IPS DF 6.9 (cell line): ENCODE measurements at places on chromosomes 7 and 10.

GRCh38 chr10:80460399-80461207 is 6.5 kb downstream of the TSPAN14 start:
- no peaks in the 10 kb centered on the region for H3K36me3 ChIP-seq
- no peak for DNase-seq
- H3K27ac ChIP-seq, result no peak overlapping the region
- H3K27me3 ChIP-seq, result no peaks in the 10 kb centered on the region
- H3K4me3 ChIP-seq, result no peak overlapping the region
- peaks cover 32% of the 10 kb centered on the region for H3K4me1 ChIP-seq

DNA sequence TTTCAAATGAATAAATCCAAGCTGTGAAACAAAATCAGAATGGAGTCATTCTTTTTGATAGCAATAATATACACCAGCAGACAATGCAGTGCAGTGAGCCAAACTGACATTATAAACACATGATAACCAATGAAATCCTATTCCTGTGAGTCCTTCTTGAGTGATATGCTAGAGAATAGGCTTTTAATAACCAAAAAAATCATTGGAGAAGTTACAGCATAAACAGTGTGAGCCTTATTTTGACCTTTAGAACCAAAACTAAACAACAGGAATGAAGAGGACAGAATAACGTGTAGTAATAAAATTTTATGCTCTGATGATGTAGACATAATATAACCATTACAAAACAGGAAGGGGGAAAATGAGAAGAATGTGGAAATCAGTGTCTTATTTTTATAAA is 8.7 kb downstream of the HUS1 start:
- no peak for DNase-seq
- no peak overlapping the region for H3K4me3 ChIP-seq
- H3K27ac ChIP-seq, result no peak overlapping the region

GRCh38 chr10:106609470-106610266 is 554.8 kb downstream of the SORCS1 start:
- DNase-seq, result no peak
- H3K4me3 ChIP-seq, result no peak overlapping the region
- no peaks in the 10 kb centered on the region for H3K4me1 ChIP-seq
- peaks cover 7% of the 10 kb centered on the region; the same call in 1 of the 2 replicates for H3K27me3 ChIP-seq
- H3K36me3 ChIP-seq, result no peaks in the 10 kb centered on the region

GRCh38 chr7:87831097-87831496 is 45.1 kb downstream of the SLC25A40 start:
- H3K4me1 ChIP-seq, result no peaks in the 10 kb centered on the region
- H3K36me3 ChIP-seq, result no peaks in the 10 kb centered on the region
- H3K27me3 ChIP-seq, result no peaks in the 10 kb centered on the region
- DNase-seq, result no peak

DNA sequence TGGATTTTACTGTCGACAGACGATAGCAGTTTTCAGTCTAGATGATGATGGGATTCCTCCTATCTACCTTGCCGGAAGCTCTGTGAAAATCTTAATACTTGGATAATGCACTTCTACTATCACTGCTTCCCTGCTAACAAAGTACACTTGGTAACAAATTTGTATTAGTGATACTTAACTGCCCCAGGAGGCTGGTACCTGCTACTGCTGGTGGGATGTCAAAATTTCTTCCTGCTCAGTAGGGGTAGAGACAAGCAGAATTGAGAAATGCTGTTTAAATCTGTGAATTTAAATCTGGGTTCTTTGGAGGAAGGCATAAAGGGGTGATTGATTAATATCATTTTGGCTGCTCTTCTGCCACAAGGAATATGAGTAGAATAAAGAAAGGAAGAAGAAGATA is 99.8 kb upstream of the STRIP2 start:
- H3K4me3 ChIP-seq, result no peak overlapping the region
- H3K36me3 ChIP-seq, result no peaks in the 10 kb centered on the region; the same call in 1 of the 2 replicates
- H3K27me3 ChIP-seq, result 0 out of 2 replicates have a peak, but pooled peaks cover 2% of the 10 kb centered on the region
- no peak overlapping the region for H3K27ac ChIP-seq

DNA sequence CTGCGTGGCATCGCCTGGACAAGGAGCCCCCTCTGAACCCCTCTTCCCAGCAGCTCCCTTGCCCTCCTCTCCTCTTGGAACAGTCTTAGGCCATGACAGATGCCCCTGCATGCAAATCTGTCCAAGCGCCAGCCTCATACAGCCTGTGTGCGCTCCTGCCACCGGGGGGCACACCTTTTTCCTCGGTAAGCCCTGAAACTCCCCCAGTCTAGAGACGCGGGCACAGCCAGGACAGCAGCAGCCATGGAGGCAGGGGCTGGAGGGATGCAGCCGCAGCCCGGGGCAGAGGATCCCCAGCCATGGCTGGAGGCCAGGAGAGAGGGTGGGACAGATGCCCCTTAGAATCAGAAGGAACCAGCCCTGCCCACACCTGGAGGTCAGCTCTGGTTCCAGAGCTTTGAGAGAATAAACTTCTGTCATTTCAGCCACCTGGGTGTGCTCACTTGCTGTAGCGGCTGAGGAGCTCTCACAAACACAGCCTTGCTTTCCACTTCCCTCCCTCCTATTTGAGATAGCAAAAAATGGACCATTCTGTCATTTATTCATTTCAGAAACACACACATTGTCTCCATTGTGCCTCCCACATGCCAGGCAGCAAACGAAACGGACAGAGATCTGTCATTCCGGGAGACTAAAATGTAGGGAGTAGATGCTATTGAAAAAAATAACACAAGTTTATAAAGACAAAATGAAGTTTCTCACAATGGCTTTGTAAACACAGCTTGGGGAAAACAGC is 241.5 kb downstream of the WDR37 start:
- H3K4me3 ChIP-seq, result no peak overlapping the region
- no peaks in the 10 kb centered on the region for H3K36me3 ChIP-seq
- no peak for DNase-seq
- H3K27ac ChIP-seq, result no peak overlapping the region

- no peak for DNase-seq
- no peak overlapping the region for H3K27ac ChIP-seq
- no peak overlapping the region for H3K4me3 ChIP-seq
- no peaks in the 10 kb centered on the region for H3K36me3 ChIP-seq
- no peaks in the 10 kb centered on the region for H3K27me3 ChIP-seq
- H3K4me1 ChIP-seq, result no peaks in the 10 kb centered on the region
Observed at GRCh38 chr10:58807629-58808022, 295.0 kb downstream of the BICC1 start.

GRCh38 chr7:52670608-52671225 is 364.7 kb upstream of the POM121L12 start:
- DNase-seq, result no peak
- no peaks in the 10 kb centered on the region for H3K4me1 ChIP-seq
- H3K36me3 ChIP-seq, result no peaks in the 10 kb centered on the region
- H3K4me3 ChIP-seq, result no peak overlapping the region
- no peak overlapping the region for H3K27ac ChIP-seq
- no peaks in the 10 kb centered on the region for H3K27me3 ChIP-seq

DNA sequence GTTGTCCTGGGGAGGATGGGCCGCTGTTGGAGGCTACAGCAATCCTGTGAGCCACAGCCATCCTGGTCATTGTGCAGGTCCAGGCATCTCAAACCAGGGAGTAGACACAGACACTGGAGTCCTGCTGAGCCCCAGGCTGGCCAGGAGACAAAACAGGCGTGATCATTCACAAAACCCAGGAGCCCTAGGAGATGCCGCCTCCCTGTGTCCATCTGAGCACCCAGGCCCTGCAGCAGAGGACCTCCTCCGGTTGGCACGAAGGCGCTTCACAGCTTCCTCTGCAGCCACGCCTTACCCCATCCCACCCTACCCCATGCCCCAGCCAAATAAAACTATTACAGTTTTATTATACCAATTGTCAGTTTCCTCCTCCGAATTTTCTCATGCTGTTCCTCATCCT is 183.6 kb downstream of the PLXNA4 start:
- no peak overlapping the region for H3K4me3 ChIP-seq
- H3K27me3 ChIP-seq, result no peaks in the 10 kb centered on the region
- no peaks in the 10 kb centered on the region for H3K4me1 ChIP-seq
- H3K27ac ChIP-seq, result no peak overlapping the region

GRCh38 chr10:132742837-132743194 is 43.1 kb downstream of the NKX6-2 start:
- peaks cover 1% of the 10 kb centered on the region; the same call in 1 of the 2 replicates for H3K4me1 ChIP-seq
- no peak overlapping the region for H3K27ac ChIP-seq
- no peaks in the 10 kb centered on the region for H3K36me3 ChIP-seq
- no peaks in the 10 kb centered on the region for H3K27me3 ChIP-seq

- no peak overlapping the region for H3K27ac ChIP-seq
- DNase-seq, result no peak
- no peaks in the 10 kb centered on the region for H3K36me3 ChIP-seq
- H3K27me3 ChIP-seq, result 0 out of 2 replicates have a peak, but pooled peaks cover 2% of the 10 kb centered on the region
- H3K4me3 ChIP-seq, result no peak overlapping the region
- peaks cover 7% of the 10 kb centered on the region for H3K4me1 ChIP-seq
Observed at GRCh38 chr10:10796774-10797415, 220.8 kb upstream of the CELF2 start.

GRCh38 chr10:5528989-5529701 is 4.4 kb downstream of the CALML3 start:
- no peaks in the 10 kb centered on the region for H3K27me3 ChIP-seq
- H3K4me3 ChIP-seq, result no peak overlapping the region
- no peaks in the 10 kb centered on the region for H3K36me3 ChIP-seq
- H3K27ac ChIP-seq, result no peak overlapping the region
- no peak for DNase-seq

- no peaks in the 10 kb centered on the region for H3K36me3 ChIP-seq
- no peak for DNase-seq
- H3K27ac ChIP-seq, result no peak overlapping the region
- no peaks in the 10 kb centered on the region for H3K27me3 ChIP-seq
- H3K4me3 ChIP-seq, result no peak overlapping the region
- H3K4me1 ChIP-seq, result no peaks in the 10 kb centered on the region
Observed at GRCh38 chr10:17756557-17757217, 4.7 kb downstream of the TMEM236 start.

- H3K4me1 ChIP-seq, result no peaks in the 10 kb centered on the region
- DNase-seq, result no peak
- H3K27ac ChIP-seq, result no peak overlapping the region
- no peak overlapping the region for H3K4me3 ChIP-seq
Observed at GRCh38 chr7:73852500-73852899, 8.5 kb upstream of the TMEM270 start.

DNA sequence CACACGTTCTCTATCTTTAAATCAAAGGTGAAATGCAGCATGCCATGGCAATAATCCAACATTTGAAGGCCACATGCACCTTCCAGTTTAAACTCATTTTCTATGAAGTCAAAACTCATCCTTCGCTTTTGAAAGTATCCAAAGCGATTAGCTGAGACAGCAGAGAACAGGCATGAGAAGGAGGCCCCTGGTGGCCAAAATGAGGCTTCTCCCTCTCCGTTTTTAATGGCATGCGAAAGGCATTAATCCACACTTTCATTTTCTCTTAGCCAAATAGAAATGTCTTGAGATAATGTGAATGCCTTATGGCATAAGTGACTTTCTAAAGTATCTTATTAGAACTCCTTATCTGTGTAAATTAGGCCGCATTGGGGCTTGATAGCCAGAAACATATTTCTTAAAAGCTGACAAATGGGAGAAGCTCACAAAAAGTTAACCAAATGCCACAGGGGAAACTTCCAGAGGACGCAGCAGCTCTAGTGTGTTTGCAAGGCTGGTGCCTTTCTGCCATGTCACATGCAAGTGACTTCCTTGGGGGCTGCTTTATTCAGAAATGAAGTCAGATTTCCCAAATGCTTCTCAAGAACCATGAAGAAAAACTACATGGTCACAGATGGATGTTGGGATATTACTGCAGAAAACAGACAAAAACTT is 1189.6 kb downstream of the SORCS1 start:
- H3K4me1 ChIP-seq, result peaks cover 1% of the 10 kb centered on the region; the same call in 1 of the 2 replicates
- H3K27ac ChIP-seq, result no peak overlapping the region
- no peaks in the 10 kb centered on the region for H3K27me3 ChIP-seq
- DNase-seq, result no peak

- no peaks in the 10 kb centered on the region for H3K36me3 ChIP-seq
- no peak overlapping the region for H3K27ac ChIP-seq
- DNase-seq, result no peak
- no peak overlapping the region for H3K4me3 ChIP-seq
- no peaks in the 10 kb centered on the region for H3K27me3 ChIP-seq
Observed at GRCh38 chr7:26326211-26326610, 34.5 kb downstream of the SNX10 start.

GRCh38 chr7:35019179-35019729 is 18.0 kb downstream of the DPY19L1 start:
- H3K27me3 ChIP-seq, result no peaks in the 10 kb centered on the region
- H3K27ac ChIP-seq, result no peak overlapping the region
- H3K4me1 ChIP-seq, result no peaks in the 10 kb centered on the region; the same call in 1 of the 2 replicates
- no peak for DNase-seq

- no peak overlapping the region for H3K27ac ChIP-seq
- H3K4me3 ChIP-seq, result no peak overlapping the region
- no peaks in the 10 kb centered on the region for H3K27me3 ChIP-seq
- no peaks in the 10 kb centered on the region; the same call in 1 of the 2 replicates for H3K36me3 ChIP-seq
Observed at GRCh38 chr10:21726601-21727225, 192.7 kb downstream of the MLLT10 start.

DNA sequence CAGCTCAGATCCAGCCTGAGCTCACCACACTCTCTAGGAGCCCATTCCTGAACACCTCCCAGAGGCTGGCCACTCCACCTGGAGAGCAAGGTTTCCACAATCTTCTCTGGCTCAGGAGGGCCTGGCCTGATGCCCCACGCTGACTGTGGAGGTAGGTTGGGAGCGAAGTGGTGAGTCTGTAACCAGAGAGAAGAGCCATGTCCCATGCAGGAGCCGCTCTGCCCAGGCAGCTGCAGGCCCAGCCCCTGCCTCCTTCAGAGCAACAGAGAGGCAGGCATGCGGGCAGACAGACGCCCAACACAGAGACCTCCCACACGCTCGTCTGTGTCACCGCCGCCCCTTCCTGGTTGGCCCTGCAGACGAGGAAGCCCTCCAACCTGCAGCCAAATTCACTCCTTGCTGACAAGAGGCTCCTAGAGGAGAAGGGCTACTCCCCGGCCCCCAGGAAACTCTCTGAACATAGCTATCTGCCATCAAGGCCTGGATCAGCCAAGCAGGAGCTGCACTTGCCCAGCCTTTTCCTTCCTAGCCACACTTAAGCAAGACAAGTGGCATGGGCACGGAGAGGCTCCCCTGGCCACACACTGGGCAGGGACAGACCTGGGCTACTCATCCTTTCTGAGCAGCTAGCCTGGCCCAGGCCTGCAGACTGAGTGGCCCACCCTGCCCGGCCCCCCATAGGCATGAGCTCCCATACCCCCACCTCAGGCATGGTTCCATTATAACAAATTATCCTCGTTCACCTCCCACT is 101.9 kb downstream of the GRID1 start:
- H3K27ac ChIP-seq, result no peak overlapping the region
- H3K27me3 ChIP-seq, result no peaks in the 10 kb centered on the region
- no peaks in the 10 kb centered on the region for H3K4me1 ChIP-seq

- H3K4me1 ChIP-seq, result no peaks in the 10 kb centered on the region; the same call in 1 of the 2 replicates
- DNase-seq, result no peak
- H3K36me3 ChIP-seq, result no peaks in the 10 kb centered on the region; the same call in 1 of the 2 replicates
- no peak overlapping the region for H3K4me3 ChIP-seq
- H3K27ac ChIP-seq, result no peak overlapping the region
- H3K27me3 ChIP-seq, result no peaks in the 10 kb centered on the region
Observed at GRCh38 chr7:157932498-157933218, 595.9 kb downstream of the DNAJB6 start.

- H3K27me3 ChIP-seq, result no peaks in the 10 kb centered on the region; the same call in 1 of the 2 replicates
- no peaks in the 10 kb centered on the region for H3K36me3 ChIP-seq
- DNase-seq, result no peak
Observed at GRCh38 chr10:17001961-17002749, 127.5 kb downstream of the CUBN start.

GRCh38 chr7:149625947-149626392 is 128.4 kb upstream of the ZNF746 start:
- H3K27me3 ChIP-seq, result no peaks in the 10 kb centered on the region
- H3K27ac ChIP-seq, result no peak overlapping the region
- DNase-seq, result no peak
- 0 out of 2 replicates have a peak, but pooled peaks cover 1% of the 10 kb centered on the region for H3K4me1 ChIP-seq
- no peak overlapping the region for H3K4me3 ChIP-seq
